ENCODE measurements at places on chromosomes 7 and 10.

DNA sequence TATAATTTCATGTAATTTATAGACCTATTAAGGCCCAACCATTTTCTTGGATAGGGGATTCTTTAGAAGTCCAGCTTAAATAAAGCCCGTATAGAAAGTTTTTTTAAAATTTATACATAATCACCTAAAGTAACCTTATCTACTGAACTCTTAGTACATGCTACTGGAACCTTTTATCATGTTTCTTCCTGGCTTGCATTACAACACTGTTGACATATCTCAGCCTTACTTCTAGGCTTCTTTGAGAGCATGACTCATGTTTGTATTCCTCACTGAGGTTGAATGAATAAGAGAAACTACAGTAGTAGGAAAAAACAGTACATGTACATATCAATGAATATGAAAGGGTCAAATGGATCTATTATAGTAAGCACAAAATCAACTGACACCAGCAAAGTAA lies 8.2 kb upstream of the MAGI2 start:
- DNase-seq = peak; percentile 59

GRCh38 chr7:103851357-103851756 lies 138.1 kb downstream of the RELN start:
- peak; percentile 6 for DNase-seq

- no peak for DNase-seq
Observed at GRCh38 chr7:141976524-141977245, 3.1 kb upstream of the TAS2R38 start.

- peak; percentile 91 for DNase-seq
Observed at GRCh38 chr10:80199828-80200227, 5.5 kb downstream of the ANXA11 start.

DNA sequence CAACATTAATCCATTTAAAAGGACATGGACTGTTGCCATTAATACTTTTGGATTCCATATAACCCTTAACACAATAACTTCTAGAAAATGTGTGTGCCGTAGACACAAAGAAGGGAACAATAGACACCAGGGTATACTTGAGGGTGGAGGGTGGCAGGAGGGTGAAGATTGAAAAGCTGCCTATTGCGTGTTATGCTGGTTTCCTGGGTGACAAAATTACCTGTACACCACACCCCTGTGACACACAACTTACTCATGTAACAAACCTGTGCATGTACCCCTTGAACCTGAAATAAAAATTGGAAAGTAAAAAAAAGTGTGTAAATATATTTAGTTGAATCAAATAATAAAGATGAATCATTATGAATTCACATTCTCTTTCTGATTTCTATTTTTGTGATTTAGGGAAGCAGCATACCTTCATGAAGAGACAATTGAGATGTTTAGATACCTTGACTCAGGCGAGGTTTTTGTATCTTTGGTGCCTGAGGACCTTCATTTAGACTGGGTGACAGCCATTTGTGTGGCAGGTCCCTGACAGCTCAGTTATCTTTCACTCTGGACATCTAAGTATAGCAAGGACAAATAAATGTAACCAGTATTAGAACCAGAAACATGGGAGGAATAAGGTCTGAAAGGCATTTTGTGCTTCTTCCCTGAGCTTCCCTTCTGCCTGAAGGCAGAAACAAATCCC lies 28.7 kb downstream of the GIMAP8 start:
- no peak for DNase-seq

- DNase-seq = no peak
Observed at GRCh38 chr10:91299999-91300575, 79.6 kb downstream of the PCGF5 start.

Measured in AG10803 (cell line).